Iris pigment epithelial cell (primary cell): ENCODE measurements at places on chromosomes 6 and 20.

DNA sequence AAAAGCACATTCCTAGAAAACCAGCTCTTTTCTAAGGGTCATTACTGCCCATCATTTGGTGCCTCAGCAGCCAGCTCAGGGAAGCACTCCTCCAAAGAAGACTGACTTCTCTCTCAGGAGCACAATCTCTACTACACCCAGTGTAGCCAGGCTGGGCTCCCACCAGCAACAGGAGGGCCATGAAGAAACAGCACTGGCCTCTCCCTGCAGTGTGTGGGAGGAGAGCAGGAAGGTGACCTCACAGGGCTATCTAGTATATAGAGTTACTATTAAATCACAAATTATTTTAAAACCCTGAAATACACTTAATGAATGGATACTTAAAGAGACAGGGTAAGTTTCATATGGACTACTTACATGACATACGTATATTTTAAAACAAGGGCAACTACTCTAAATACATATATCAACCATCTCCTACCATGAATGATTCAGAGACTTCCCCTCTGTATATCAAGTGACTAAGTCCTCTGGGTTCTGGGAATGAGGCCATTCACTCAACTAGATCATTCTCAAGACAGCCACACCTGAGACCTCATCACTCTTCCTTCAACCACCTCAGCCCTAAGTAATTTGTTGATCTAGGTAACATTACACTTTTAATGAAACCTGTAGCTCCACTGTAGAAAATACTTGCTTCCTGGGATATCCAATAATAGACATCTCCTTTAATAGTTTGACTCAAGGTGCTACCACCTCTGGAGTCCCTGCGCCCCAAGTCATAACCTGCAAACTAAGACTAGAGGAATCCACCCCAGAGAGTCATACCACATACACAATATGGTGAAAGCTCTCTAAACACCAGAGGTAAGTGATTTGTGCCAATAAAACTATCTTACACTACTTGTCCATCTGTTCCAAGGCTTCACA lies 25.2 kb downstream of the TBX18 start:
- DNase-seq = peak; percentile 31

- no peak for DNase-seq
These were observed 437.6 kb downstream of the MAFB start for GRCh38 chr20:40251284-40251932.

DNA sequence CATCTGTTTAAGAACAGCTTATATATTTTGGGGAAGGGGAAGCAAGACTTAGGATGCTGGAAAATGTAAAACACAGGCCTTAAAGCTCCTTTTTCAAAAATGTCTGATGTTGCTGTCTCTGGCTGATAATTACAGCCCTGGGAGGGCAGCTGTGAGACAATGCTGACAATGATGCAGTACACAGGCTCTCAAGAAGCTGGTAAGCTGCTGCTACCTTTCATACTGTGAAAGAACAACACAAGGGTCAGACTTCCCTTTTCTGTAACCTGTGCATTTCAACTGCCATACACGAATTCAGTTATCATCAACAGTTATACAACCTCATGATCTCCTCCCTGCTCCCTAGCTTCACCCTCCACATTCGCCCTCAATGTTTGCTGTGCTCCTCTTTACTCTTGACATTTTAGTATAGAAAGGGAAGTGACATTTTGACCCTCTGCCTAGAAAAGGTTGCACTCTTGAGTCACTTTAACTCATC lies 25.2 kb downstream of the MAP7 start:
- no peak for DNase-seq

DNA sequence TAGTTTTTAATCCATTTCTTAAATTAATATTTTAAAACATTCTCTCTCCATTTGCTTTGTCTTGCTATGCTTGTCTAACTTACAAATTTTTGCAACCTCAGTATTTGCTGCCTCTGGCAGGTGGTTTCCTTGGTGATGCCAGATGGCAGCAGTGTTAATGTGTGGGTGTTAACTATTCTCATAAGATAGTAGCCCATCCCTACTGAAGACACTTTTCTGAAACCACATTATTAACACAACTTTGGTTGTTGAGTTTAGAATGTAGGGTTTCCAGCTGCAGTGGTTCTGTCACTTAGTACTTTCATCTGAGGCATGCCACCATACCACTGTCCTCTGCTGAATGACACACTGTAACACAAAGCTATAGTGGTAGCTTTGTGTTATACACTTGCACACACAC lies 75.1 kb downstream of the MYO6 start:
- no peak for DNase-seq

GRCh38 chr6:30323806-30324205 lies 2.9 kb upstream of the TRIM39 start:
- peak; percentile 15 for DNase-seq

DNA sequence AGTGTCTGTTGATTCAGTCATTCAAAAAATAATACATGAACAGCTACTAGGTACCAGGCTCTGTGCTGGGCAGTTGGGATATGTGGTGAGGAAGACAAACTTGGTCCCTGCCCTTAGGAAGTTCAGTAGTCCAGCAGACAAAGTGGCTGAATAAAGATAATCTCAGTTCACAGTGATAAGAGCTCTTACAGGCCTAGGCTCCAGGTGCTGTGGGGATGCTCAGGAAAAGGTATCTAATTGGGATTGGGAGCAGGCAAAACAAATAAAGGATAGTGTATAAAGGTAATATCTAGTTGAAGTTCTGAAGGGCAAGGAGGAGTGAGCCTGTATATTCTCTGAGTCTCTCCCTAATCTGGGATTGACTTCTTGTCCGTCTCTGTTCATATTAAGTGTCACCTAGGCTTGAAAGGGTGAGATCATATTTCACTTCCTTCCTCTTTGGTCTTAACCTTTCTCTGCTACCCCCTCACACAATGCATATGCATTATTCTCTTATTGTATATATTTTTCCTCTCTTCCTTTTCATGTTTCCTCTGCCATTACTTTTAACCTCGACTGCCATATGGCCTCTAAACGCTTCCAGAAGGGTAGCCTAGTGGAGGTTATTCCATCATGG lies 13.5 kb downstream of the PTPN1 start:
- no peak for DNase-seq

- no peak for DNase-seq
These were observed 22.1 kb upstream of the ARHGAP18 start for GRCh38 chr6:129732034-129732433.

GRCh38 chr6:158943380-158944032 lies 56.5 kb downstream of the RSPH3 start:
- no peak for DNase-seq
